ENCODE measurements at places on chromosomes 5 and 9.

DNA sequence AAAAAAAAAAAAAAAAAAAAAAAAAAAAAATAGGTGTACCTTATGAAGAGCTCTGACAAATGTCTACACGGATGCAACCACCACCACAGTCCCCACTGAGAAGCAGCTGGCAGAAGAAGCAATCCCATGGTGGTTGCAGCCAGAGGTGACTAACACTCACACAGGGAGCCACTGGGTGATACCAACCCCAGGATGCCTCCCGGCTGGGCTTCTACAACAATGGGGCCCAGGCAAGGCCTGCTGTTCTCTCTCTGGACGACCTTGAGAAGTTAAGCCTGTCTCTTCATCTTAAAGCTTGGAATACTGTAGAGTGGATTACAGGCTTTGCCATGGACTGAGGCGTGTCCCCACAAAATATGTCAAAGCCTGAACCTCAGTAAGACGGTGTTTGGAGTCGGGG is 104.1 kb downstream of the ROR2 start:
- DNase-seq: no peak

GRCh38 chr9:6893350-6894131 is 135.8 kb downstream of the KDM4C start:
- DNase-seq: no peak

- no peak for DNase-seq
Measured at GRCh38 chr5:155676967-155677366, 650.0 kb upstream of the SGCD start.

DNA sequence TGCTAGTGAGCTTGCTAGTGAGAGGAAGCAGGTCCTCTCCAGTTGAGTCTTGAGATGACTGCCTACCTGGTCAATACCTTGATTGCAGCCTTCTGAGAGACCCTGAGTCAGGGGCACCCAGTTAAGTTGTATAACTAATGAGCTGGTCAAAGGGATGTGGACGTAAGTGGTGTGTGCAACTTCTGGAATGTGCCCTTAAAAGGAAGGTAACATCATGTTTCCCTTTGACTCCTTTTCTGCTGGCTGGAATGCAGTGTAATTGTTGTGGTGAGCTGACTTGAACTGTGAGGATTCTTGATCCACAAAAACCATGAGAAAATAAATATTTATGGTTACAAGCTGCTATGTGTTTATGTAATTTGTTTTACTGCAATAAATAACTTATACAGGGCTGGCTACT is 2.4 kb upstream of the SNX2 start:
- DNase-seq: no peak

DNA sequence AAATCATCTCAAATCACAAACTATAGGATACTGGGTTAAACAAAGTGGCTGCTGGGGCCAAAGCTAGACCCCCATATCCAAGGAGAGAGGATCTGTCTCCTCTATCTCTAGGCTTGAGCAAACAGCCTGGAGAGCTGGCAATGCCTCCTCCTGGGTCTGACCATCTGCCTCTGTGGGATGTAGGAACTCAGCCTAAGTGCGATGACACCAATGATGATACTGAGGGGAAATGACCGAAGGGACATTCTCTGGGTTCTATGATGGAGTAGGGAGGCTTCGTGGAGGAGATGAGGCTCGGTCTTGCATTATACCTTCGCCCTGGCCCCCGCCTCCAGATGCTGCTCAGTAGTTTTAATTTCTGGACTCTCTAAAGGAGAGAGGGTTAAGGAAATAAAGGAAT is 9.3 kb upstream of the SPATA24 start:
- DNase-seq: no peak

- DNase-seq: no peak
Measured at GRCh38 chr5:10556289-10556807, 7.5 kb upstream of the ANKRD33B start.

DNA sequence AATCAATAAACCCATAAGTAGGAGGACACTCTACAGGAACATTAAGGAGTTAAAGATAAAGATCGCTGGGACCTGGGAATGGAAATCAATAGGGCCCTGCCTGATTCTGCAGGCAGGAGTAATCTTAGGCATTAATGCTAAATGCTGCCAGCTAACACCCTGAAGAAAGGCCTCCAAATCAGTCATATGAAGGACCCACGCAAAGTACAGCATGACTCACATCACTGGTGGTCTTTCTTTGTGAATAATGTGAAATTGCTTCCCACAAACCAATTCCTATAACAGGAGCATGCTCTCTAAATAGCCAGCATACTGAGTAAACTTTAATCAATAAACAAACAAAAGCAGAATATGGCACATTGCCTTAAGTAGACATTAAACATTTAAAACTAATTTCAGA is 172.3 kb downstream of the SEMA5A start:
- DNase-seq: no peak

DNA sequence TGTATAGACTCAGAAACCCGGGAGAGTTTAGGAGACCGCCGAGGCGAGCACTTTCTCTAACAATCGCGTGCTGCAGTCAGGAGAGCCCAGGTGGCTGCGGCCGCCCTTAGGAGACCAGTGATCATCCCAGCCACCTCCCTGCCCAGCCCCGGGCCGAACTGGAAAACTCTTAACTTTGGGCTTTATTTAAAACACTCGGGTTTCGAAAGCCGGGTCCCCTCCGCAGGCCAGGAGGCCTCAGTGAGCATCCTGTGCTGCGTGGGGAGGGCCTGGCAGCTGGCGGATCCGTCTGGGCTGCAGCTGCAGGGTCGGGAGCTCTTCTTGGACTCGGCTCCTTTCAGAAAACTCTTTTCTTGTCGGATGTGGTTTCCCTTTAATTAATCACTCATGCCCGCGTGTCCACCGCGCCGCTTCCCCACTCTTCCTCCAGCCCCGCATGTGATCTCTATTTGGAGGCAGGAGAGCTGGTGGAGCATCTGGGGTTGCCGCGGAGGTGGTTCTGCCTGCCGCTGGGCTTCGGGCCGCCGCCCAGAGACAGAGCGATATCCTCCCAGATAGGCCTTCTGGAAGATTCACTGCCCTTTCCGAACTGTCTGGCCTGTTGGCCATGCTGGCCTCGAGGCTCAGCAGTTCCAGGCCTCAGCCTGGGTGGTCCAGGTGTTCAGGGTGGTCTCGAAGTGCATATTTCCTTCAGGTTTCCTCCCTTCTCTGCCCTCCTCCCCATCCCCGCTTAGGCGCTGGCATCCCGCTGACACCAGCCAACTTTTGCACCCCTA is 59.5 kb downstream of the TMEM174 start:
- DNase-seq: no peak

- DNase-seq: no peak
Measured at GRCh38 chr5:110517396-110517795, 209.1 kb downstream of the TMEM232 start.

DNA sequence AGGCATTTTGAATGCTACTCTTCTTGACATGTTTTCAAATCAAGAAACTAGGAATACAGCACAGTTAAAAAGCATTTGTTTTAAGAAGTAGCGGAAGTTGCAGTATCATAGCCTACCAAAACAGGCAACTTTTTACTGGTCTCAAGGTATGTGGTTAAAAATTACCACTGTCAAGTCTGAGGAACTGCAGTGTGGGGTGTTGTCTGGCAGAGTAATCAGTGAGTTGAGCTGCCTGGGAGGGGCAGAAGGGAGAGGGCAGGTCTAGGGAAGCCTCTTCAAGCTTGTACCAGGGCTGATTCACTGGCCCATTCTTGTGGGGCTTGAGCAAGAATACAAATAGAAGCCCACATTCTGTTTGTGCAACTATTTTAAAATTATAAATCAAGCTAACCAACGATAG is 42.4 kb upstream of the SV2C start:
- no peak for DNase-seq

GRCh38 chr5:116834796-116835515 is 260.3 kb upstream of the SEMA6A start:
- DNase-seq: no peak

DNA sequence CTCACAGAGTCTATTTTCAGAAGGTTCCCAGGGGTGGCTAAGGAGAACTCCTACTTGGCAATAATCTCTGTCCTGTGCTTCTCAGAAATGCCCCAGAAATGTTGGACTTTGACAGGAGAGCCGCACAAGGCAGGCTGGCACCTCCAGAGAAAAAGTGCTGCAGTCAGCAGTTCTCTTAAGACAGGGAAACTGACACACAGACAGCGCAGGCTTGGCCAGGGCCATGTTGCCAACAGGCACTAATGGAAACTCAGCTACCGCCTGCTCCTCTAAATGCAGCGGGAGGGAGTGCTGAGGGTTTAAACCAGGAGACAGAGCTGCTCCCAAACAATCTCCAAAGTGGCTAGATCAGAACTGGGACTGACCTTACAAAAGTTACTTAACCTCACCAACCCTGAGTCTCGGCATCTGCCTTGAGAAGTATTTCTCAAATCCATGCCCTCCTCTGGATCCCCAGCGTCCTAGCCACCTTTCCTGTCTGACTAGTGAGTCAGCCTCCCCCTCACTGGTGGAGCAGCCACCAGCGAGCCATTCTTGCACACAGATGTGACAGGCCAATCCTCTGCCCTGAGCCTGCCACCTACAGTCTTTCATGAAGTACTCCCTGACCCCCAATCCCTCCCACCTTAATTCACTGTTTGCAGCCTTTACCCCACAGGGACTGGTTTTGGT is 186.4 kb downstream of the CDK5RAP2 start:
- DNase-seq: no peak

DNA sequence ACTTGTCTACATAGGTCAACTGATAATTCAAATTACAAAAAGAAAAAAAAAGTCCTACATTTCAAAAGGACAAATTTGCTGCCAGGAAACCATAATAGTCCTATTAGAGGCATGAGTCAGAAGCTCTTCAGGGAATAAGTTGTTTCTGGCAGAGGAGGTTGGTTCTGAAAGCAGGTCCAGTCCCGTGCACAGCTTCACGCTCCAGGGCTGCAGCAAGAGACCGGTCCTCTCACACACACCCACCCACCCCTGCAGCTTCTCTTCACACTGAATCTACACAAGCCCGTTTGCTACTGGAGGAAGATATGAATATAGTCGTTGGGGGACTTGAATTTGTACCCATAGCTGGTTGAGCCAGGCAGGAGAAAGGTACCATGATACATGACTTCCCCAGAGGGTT is 36.9 kb upstream of the SLC1A3 start:
- DNase-seq: no peak

GRCh38 chr5:54670281-54670680 is 152.7 kb downstream of the SNX18 start:
- DNase-seq: no peak

DNA sequence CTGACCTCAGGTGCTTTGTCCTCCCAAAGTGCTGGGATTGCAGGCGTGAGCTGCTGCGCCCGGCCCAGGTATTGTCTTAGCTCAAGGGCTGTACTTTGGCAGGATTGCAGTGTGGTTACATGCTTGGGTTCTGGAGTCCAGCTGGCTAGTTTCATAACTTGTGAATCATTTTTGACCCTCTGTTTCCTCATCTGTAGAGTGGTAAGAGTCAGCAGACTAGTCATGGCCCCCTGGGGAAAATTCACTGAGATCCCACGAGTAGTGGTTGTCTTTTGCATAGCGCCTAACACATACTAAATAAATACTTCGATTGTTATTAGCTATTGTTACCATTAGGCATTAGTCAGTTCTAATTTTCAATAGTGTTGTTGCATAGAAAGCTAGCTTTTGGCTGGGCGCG is 14.3 kb downstream of the PTPA start:
- DNase-seq: no peak

DNA sequence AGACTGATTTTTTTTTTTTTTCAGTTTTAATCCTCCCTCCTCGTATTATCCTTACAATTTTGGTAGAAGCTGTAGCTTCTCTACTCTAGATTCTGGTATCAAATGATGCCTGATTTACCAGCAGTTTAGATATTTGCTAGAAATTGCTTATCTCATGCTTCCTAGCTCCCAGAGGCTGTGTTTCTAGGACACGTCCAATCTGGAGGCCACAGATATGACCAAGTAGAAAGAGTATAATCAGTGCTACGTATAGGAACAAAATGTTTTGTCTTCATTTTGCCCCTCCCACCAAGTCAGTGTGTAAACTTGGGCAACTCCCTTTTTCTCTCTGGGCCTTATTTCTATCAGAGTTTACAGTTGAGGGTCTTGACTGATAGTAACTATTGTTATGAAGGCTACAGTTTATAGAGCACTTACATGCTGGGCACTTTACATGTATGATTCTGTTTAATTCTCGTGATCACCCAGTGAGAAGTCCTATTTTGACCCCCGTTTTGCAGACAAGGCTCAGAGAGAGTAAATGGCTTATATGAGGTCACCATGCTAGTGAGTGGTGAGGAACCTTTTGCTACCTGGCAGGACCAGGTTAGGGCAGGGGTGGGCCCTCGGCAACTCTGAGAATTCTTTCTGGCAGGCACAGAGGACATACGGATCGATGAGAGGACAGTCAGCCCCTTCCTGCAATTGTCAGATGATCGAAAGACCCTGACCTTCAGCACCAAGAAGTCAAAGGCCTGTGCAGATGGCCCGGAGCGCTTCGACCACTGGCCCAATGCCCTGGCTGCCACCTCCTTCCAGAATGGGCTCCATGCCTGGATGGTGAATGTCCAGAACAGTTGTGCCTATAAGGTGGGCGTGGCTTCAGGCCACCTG is 7.6 kb downstream of the HDHD3 start:
- no peak for DNase-seq

DNA sequence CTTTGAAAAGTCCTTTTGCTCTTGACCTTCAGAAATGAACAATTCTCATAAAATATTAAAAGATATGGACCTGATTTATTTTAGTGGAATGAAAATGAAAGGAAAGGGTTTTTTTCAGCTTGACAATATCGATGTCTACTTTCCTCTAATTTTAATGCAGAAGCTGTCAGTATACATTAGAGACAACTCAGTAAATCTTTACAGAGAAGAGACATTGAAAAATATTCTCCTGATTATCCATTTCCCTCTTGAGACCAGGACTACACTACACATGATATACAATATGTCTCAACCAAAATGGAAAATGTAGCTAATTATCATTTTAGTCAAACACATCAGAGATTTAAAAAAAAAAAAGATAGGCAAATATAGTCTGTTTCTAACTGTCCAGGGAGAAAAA is 288.5 kb upstream of the NUDT12 start:
- no peak for DNase-seq

- no peak for DNase-seq
Measured at GRCh38 chr9:19441730-19442129, 32.9 kb downstream of the ACER2 start.

- DNase-seq: no peak
Measured at GRCh38 chr5:141628175-141628788, 8.4 kb downstream of the HDAC3 start.

- no peak for DNase-seq
Measured at GRCh38 chr5:130963798-130964197, 201.3 kb downstream of the HINT1 start.

DNA sequence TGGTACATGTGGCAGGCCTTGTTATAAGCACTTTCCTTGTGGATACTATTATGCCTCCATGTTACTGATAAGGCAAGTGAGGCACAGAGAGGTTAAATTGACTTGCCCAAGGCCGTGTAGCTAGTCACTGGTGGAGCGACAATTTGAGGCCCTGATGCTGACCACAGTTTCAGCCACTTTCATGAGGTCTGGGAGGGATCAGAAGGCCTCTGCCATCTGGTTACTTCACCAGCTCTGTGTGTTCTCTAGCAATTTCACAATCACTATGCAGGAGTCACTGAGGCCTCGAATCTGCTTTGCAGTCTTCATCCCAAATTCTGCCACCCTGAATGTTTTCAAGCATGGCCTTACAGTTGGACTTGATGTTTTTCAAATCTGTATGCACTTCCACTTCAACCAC is 9.1 kb downstream of the LRRC70 start:
- no peak for DNase-seq
